Tibial nerve (tissue), 4 donors: ENCODE measurements at places on chromosomes 1 and 21. TPM values are rescaled to one million over a fixed set of nuclear protein-coding genes. Genes with fewer than 3 reads are reported as not detected.

DNA sequence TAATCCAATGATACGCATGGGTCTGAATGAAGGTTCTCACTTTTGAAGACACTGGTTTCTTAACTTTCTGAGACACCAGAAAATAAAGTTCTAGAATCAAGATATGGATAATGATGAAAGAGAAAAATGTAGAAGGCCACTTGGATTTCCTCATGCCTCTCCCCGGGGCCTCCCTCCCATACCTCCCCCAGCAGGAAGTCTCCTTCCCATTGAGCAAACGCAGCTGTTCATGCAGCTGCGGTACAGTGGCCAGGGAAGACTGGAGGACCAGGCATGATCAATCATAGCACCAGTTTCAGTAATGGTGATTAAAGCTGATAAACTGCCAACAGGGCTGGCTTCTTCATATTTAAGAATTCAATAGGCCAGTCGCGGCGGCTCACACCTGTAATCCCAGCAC, 10.9 kb upstream of the UBR4 start:
- no peaks in the 10 kb centered on the region for H3K4me1 ChIP-seq
- no peak overlapping the region for H3K4me3 ChIP-seq
- H3K36me3 ChIP-seq: peaks cover 99% of the 10 kb centered on the region
- H3K27me3 ChIP-seq: no peaks in the 10 kb centered on the region

DNA sequence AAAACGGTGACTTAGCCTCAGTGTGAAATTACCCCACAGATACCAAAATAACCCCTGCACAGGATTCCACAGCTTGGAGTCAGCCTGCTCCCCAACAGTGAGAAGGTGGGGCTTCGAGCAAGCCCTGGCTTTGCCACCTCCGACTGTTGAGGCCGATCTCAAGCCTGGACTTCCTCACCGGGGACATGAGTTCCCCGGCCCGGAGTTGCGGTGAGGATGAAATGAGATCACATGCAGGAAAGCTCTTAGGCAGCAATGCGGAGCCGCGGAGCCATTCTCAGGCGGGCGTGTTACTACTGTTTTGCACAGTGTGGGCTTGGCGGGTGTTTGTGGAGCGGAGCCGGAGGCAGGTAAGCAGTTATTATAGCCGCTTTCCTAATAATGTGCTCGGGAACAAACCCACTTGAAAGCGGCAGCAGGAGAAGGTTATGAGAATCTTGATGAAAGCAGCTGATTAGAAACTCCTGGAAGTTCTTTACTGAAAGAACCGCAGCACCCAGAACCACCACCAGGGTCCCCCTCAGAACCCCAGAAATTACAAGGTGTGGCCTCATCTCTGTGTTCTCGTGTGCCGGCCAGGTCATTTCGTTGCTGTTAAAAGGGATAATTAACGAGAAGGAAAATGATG, 3.9 kb upstream of the CLSTN1 start:
- no peak for DNase-seq
- no peaks in the 10 kb centered on the region for H3K36me3 ChIP-seq
- no peak overlapping the region for H3K4me3 ChIP-seq
- H3K27me3 ChIP-seq: no peaks in the 10 kb centered on the region
- no peak overlapping the region for H3K27ac ChIP-seq

- no peak overlapping the region for H3K4me3 ChIP-seq
- no peaks in the 10 kb centered on the region for H3K27me3 ChIP-seq
- H3K4me1 ChIP-seq: no peaks in the 10 kb centered on the region
- H3K36me3 ChIP-seq: no peaks in the 10 kb centered on the region
- no peak overlapping the region for H3K27ac ChIP-seq
Observed at GRCh38 chr1:81165963-81166362, 634.8 kb upstream of the ADGRL2 start.

DNA sequence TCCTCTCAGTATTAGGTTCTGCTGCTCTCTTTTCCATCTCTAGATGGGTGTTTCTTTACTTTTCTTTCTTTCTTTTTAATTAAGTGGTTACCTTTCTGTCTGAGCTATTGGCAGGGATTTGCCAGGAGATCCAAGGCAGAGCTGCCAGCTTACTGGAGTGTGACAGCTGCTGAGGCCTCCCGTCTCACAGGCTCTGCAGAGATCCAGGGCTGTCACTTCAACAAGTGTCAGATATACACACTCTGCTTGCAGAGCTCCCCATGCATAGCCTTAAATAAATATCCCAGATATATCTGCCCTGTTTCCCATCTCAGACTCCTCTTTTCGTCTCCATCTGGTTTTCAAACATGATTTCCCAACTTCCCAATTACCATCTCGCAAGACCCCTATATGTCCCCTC, 124.3 kb downstream of the NOS1AP start:
- no peak overlapping the region for H3K27ac ChIP-seq
- no peaks in the 10 kb centered on the region for H3K36me3 ChIP-seq
- no peaks in the 10 kb centered on the region for H3K27me3 ChIP-seq
- H3K4me1 ChIP-seq: peaks cover 49% of the 10 kb centered on the region
- DNase-seq: no peak

DNA sequence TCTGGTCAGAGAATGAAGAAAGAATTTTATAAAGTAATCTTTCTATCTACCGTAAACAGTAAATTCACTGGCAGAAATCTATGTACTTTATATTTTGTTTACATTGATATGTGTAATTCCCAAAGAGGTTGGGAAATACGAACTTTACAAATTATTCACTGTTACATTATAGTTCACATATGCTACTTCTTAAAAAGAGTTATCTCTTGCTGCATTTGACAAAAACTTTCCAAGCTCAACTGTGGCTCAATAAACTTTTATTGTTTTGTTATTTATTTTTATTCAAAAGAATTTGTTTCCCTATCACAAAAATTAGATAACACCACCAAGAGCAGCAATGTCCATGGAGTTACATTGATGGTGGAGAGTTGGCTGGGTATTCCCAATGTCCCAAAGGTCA, 201.2 kb upstream of the TNR start:
- peaks cover 72% of the 10 kb centered on the region for H3K36me3 ChIP-seq
- no peak overlapping the region for H3K27ac ChIP-seq
- H3K27me3 ChIP-seq: no peaks in the 10 kb centered on the region
- no peaks in the 10 kb centered on the region for H3K4me1 ChIP-seq
- no peak for DNase-seq

The TAS1R1 gene
- not detected for total RNA-seq

GRCh38 chr1:147545133-147545532, 3.8 kb downstream of the BCL9 start:
- H3K27ac ChIP-seq: no peak overlapping the region
- H3K36me3 ChIP-seq: no peaks in the 10 kb centered on the region
- H3K4me3 ChIP-seq: no peak overlapping the region
- DNase-seq: no peak

DNA sequence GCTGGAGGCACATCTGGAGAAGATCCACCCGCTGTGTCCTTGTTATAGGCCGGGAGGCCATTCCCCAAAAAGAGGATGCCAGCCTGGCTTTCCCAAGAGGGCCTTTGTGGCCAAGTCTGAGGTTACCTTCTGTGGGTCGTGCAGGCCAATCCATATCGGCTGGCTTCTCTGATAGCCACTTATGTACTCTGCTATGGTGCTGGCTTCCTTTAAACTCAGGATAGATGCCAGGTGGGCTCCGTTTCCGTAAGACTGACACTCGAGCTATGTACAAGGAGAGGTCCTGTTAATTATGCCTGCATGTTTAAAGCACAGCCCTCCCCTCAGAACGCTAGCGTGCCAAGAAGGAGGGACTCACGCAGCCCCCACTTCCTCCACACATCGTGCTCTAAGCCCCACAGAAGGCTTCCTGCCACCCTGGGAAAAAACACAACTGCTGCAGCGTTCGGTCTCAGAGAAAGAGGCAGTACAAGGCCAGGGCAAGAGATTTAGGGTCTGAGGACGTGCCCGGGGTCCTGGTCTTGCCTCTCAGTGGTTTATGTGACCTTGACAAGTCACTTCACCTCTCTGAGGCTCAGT, 11.6 kb downstream of the REG4 start:
- H3K4me3 ChIP-seq: no peak overlapping the region
- H3K36me3 ChIP-seq: no peaks in the 10 kb centered on the region
- H3K4me1 ChIP-seq: no peaks in the 10 kb centered on the region
- no peaks in the 10 kb centered on the region for H3K27me3 ChIP-seq

DNA sequence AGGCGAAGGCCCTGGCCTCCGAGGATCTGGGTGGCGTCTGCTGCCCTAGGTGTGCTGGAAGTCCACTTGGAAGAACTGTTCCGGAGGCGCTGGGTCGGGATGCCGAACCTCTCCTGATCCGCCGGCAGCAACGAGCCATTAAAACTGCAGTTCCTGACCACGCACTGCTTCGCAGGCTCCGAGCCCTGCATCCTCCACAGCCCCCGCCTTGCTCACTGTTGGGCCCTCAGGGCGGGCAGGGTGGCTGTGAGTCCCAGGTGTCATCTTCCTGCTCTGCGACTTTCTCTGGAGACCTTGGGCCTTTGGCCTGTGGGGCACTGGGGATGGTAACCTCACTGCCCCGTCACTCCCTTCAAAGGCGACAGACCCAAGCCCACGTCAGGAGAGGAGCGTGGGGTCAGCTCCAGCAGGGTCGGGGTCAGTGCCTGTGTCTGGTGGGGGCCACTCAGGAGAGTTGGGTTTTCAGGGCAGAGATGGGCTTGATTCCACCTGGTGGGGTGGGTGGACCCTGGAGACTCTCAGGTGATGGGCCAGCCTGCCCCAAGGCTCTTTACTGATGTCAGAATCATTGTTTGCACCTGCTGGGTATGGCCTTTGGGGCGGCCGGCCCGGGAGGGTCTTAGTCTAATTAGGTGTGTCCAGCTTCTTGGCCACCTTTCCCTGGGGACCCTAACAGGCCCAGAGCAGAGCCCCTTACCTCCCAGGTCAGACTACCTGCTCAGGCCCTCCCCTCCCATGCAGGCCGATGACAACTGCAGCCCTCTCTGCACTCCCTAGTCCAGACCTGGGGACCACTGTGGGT, 3.1 kb downstream of the PRXL2B start:
- H3K4me3 ChIP-seq: no peak overlapping the region
- peaks cover 27% of the 10 kb centered on the region for H3K36me3 ChIP-seq
- H3K4me1 ChIP-seq: peaks cover 40% of the 10 kb centered on the region

GRCh38 chr1:53553734-53554509, 94.7 kb downstream of the DMRTB1 start:
- peaks cover 5% of the 10 kb centered on the region for H3K4me1 ChIP-seq
- H3K27me3 ChIP-seq: no peaks in the 10 kb centered on the region
- H3K27ac ChIP-seq: no peak overlapping the region
- no peak overlapping the region for H3K4me3 ChIP-seq

DNA sequence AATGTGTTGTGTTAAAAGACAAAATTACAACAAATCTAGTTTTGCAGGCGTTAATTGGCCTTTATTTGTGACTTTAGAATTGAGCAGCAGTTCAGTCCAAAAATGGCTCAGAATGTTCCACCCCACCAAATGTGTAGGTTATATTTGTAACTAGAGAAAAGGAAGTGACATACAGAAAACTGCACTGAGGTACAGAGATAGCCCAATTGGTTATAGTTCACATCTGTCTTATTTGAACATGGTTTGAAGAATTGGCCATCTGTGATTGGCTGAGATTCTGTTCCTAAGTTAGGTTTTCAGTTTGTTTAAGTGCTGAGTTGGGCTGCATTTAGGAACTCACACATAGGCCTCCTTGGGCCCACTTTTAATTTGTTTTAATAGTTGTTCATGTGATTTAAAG, 12.0 kb upstream of the FMO2 start:
- H3K27me3 ChIP-seq: no peaks in the 10 kb centered on the region
- H3K4me3 ChIP-seq: no peak overlapping the region
- no peaks in the 10 kb centered on the region for H3K36me3 ChIP-seq
- DNase-seq: no peak
- no peak overlapping the region for H3K27ac ChIP-seq

GRCh38 chr1:214319938-214320337, 39.0 kb downstream of the SMYD2 start:
- H3K4me3 ChIP-seq: no peak overlapping the region
- no peaks in the 10 kb centered on the region for H3K36me3 ChIP-seq
- DNase-seq: no peak
- no peaks in the 10 kb centered on the region for H3K27me3 ChIP-seq
- no peaks in the 10 kb centered on the region for H3K4me1 ChIP-seq

- no peaks in the 10 kb centered on the region for H3K4me1 ChIP-seq
- no peaks in the 10 kb centered on the region for H3K36me3 ChIP-seq
- no peak overlapping the region for H3K27ac ChIP-seq
- no peak overlapping the region for H3K4me3 ChIP-seq
- no peak for DNase-seq
Observed at GRCh38 chr1:104196136-104196535, 446.4 kb downstream of the AMY1C start.

DNA sequence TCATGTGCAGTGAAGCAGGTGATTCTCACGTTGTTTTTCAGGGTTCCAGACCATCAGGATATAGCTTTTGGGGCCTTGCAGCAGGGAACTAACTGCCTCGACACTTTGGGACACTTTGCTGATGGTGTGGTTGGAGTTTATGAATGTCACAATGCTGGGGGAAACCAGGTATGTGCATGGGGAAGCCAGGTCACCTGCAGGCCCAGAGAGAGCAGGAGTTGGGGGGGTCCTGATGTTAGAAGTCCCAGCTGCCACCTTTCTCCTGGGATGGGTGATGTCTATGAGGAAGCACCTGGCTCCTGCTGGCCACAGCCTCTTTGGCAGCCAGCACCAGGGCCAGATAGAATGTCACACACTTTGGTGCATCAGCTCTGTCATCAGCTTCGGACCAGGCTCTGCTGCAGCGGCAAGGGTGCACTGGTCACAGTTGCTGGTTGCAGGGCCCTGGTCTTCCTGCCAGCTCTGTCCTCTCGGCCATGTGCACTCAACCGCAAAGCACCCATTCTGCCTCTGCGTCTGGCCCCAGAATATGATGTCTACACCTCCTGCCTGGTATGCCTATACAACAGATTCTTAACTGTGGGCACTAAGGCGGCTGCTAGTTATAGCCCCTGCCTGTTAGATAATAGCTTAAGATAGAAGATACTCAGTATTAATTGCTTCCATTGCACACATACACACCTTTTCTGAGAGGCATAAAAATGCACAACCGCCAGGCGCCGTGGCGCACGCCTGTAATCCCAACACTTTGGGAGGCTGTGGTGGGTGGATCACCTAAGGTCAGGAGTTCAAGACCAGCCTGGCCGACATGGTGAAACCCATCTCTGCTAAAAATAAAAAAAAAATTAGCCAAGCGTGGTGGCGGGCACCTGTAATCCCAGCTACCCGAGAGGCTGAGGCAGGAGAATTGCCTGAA, 160.7 kb downstream of the PGBD5 start:
- no peak overlapping the region for H3K4me3 ChIP-seq
- DNase-seq: no peak
- H3K4me1 ChIP-seq: peaks cover 9% of the 10 kb centered on the region
- H3K27me3 ChIP-seq: no peaks in the 10 kb centered on the region

- peak overlapping the region; percentile 7 for H3K4me3 ChIP-seq
- DNase-seq: peak; percentile 31
- peaks cover 8% of the 10 kb centered on the region for H3K4me1 ChIP-seq
- no peaks in the 10 kb centered on the region for H3K36me3 ChIP-seq
Observed at GRCh38 chr1:228445843-228446650, 29.4 kb upstream of the TRIM17 start.

The PGLYRP3 gene
- not detected for total RNA-seq
